ENCODE measurements at places on chromosomes 4 and X.

DNA sequence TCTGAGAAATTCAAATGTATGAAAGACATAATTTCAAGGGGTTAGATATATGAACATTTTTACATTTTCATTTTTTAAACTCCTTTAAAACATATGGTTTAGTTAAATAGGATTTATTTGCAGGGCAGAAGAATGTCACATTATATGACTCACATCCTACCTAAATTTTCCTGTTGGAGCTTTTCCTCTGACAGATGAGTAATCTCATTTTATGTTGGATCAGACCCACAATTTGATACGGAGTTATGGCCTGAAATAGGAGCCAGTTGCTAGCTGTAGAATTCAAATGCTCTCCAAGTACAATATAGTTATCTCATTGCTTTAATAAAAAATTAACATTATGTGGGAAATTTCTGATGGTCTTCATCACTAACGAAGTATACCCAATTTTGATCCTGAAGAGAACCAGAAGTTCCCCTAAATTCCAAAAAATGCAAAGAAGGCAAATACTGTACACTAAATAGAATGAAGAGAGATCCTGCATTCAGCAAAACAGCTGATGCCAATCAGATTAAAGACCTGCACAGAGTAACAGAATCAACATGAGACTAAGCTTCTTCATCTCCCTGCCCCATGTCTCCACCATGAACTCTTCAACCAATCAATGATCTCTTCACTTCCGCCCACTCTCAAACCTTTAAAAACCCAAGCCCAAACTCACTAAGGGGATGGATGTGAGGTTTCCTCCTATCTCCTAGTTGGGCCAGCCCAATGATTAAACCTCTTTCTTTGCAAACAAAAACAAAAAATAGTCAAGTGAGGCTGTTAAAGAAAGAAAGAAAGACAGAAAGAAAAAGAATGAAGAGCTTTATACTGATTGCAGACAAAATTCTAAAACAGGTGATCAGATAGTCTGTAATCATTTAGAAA, 10.9 kb upstream of the EXOSC9 start:
- no peak for DNase-seq

GRCh38 chr4:125781651-125782050, 466.9 kb downstream of the FAT4 start:
- DNase-seq: no peak

DNA sequence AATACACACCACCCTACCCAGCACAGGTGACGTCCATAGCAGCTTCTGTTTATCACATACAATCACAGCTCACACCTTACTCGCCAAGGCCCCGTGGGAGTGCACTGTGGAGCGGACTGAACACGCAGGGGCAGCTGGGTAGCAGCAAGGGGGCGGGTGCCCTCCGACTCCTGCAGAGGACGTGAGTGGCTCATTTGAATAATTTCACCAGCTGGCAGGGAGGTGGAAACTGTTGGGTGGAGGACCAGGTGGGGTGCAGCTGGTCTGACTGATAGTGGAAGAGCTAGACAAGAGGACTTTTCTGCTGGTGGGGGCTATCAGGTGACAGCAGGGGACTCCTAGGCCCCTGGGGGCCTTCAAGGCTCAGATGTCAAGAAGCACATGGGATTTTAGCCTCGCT, 16.3 kb downstream of the MAN2B2 start:
- DNase-seq: no peak

DNA sequence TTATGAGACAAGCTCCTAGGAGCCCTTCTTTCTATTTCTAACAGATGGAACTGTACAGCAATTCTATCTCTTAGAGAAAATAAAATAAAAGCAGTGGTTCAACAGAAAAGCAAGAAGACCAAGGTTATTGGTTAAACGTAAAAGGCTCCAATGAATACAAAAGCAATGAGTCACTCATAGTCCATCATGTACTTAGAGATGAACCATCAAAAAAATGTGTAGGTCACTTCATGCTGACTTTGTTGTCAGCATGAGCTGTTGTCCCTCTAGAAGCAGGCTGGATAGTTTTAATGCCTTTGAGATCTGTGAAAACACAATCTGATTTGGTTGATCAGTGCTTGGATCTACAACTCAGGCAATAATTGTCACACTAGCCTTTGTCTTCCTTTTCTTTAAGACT, 378.6 kb upstream of the ANXA10 start:
- DNase-seq: no peak

Measured in left renal pelvis (tissue), 4 donors.